ENCODE measurements at places on chromosomes 4 and X.
A peak's percentile ranks its signal among the peaks of the same experiment; 100 is the strongest.

GRCh38 chr4:28310926-28311325, 1450.3 kb downstream of the STIM2 start:
- no peak for DNase-seq

- DNase-seq: peak; percentile 39
Measured at GRCh38 chr4:113560579-113560978, 201.0 kb downstream of the CAMK2D start.

DNA sequence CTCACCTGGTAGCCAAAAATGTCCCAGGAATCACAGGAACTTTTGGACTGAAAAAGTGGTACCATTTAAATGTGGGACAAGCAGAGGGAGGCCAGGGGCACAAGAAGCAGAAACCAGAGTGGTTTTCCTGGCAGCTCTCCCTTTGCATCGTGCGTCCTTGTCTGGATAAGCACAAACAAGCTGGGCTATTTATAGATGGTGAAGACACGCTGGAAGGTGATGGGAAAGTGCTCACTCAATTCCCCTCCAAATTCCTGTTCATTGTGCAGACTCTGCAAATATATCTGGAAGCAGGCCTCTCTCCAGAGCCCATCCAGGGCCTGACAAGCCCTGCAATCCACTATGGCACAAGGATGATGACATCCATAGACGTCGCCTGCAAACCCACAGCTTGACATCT, 63.6 kb upstream of the MAP3K15 start:
- DNase-seq: no peak

GRCh38 chrX:134462927-134463326, 3.0 kb downstream of the HPRT1 start:
- no peak for DNase-seq

GRCh38 chr4:153074486-153074885, 129.8 kb upstream of the TRIM2 start:
- DNase-seq: no peak
